ENCODE measurements at places on chromosomes 4 and X.
A peak's percentile ranks its signal among the peaks of the same experiment; 100 is the strongest.

DNA sequence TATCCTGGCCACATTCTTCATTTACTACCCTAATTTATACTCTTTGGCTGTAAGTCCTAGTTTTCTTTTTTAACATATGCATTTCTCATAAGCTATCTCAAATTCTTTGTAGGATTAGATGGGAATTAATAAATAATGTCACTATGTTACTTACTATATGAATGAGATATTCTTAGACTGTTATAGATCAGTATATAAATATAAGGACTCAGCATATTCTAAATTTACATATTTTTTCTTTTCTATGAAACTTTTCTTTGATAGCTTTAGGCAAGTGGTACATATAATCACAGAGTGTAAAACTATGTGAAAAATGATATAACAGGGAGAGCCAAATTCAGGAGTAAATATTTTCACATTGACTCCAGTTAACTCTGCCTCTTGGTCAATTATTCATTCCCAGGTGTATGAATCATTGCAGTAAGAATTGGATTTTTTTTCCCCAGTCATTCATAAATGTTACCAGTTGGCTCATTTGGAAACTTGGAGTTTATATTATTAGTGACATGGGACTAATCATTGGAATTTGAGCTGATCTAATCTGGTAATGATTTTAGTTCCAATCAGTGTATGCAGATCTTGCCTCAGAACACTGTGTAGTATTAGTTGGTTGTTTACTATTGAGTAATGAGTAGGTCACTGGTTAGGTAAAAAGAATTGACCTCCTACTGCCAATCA lies 25.3 kb downstream of the FHIP1A start:
- H3K36me3 ChIP-seq: no peaks in the 10 kb centered on the region
- DNase-seq: peak; percentile 60
- H3K4me3 ChIP-seq: no peak overlapping the region
- peaks cover 2% of the 10 kb centered on the region for H3K27me3 ChIP-seq

DNA sequence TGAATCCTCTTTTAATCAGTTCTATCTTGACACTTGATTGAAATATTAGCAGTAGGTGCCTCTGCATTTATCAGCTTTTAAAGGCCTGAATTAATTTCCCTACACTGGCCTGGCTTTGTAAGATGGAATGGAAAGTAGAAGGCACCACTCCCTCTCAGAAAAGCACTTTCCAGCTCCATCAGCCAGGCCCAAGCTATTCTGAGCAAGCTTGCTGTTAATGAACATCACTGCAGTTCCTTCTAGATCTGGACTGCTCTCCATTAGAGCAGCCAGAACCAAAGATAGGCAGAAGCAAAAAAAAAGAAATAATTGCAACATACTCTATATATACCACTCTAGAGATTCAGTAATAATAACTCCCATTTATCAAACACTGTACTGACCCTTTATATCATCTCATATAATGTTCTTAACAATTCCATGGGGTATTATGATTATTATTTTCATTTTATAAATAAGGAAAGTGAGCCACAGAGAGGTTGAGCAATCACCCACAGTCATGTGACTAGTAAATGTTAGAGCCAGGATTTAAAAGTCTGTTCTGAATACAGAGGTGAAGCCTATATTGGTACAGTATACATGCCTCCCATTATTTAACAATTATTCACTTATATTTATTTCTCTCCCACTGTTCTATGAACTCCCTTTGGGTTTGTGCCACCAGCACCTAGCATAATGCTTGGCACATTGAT lies 39.4 kb upstream of the GPC3 start:
- H3K4me1 ChIP-seq: no peaks in the 10 kb centered on the region
- H3K27me3 ChIP-seq: no peaks in the 10 kb centered on the region
- DNase-seq: no peak
- no peak overlapping the region for H3K27ac ChIP-seq
- no peak overlapping the region for H3K4me3 ChIP-seq

DNA sequence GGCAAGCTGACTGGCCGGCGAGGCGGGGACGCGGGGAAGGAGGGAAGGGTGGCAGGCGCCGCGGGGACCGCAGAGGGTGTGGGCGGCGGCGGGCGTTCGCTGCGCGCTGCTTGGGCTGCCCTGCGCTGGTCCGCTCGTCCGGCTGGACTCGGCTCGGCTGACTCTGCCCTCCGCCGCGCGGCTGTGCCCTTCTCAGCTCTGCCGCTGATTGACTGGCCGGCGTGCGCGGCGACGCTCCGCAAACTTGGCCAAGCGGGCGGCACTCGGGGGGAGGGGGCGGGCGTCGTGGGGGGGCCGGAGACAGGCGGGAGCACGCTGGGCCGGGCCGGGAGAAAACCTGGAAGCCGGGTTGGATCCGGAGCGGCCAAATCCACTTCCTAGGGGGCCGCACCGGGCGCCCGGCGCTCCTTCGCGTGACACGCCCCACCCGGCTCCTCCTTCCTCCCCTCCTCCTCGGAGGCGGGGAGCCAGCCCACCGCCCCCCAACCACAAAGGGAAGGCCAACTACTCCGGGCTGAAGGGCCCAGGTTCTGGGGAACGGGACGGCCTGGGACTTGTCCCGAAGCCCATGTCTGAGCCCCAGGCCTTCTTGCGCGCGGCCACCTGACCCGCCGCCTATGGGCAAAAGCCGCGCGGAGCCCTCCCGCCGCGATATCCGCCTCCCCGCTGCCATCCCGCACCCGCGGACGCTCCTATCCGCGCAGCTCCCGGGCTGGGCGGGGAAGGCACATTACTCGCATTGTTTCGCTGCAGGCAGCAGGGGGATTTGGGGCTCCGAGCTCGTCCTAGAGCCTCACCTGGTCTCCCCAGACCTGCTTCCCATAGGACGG lies at the start of gene GPC4:
TSS of gene GPC4 (minus strand) at position 214 of the 830 bp plus-strand sequence. CDS start 524 bp downstream, outside the sequence.
- H3K4me1 ChIP-seq: no peaks in the 10 kb centered on the region
- H3K36me3 ChIP-seq: no peaks in the 10 kb centered on the region
- DNase-seq: no peak
- H3K4me3 ChIP-seq: no peak within 1 kb of the TSS
- peaks cover 2% of the 10 kb centered on the region for H3K27me3 ChIP-seq

- peak overlapping the region; percentile 93 for H3K27ac ChIP-seq
- no peaks in the 10 kb centered on the region for H3K27me3 ChIP-seq
- H3K36me3 ChIP-seq: peaks cover 8% of the 10 kb centered on the region
- H3K4me3 ChIP-seq: peak overlapping the region; percentile 100
- DNase-seq: no peak
Observed at GRCh38 chrX:38803243-38803587, 2.0 kb downstream of the MID1IP1 start.

DNA sequence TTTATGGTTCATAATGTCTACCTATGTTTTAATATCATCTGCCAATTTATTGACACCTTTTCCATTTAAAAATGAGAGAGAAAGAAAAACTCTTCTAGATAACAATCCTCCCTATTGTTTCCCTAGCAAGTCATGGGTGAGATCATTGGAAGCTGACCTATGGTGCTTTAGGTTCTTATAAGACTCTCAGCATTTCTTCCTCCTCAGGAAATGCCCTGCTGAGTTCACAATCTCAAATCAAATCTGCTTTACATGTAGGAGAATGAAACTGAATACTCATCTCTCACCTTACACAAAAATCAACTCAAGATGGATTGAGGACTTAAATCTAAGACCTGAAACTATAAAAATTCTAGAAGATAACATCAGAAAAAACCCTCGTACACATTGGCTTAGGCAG lies 267.4 kb downstream of the RAPGEF2 start:
- peaks cover 5% of the 10 kb centered on the region for H3K36me3 ChIP-seq
- no peaks in the 10 kb centered on the region for H3K27me3 ChIP-seq
- peaks cover 33% of the 10 kb centered on the region for H3K4me1 ChIP-seq
- no peak overlapping the region for H3K4me3 ChIP-seq
- H3K27ac ChIP-seq: no peak overlapping the region

All from HFFc6 (cell line).